ENCODE measurements at places on chromosomes 13 and 19.

DNA sequence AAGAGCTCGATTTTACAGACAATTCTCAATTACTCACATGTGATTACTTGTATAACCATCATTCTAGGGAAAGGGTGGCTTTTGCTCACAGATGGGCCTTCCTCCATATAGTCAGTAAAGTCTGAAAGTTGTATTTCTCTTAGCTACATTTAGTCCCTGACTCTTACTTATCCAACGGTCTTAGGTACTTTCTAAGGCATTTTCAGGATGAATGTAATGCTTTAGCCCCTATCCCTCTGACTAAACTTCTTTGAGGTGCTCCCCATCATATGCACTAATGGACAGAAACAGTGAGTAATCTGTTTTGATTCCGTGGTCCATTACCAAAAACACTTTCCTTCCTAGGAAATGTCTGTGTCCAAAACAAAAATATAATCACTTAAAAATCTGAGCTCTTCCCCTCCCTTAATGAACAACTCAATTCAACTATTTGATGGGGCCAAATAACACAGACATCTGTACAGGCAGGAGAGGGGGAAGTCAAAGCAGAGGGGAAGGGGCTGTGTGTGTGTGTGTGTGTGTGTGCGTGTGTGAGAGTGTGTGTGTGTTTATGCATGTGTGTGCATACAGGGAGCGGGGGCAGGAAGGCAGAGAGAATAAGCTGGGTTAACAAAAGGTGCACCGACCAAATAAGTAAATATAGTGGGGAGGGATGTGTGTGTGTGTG lies 84.9 kb downstream of the USP12 start:
- no peak overlapping the region for H3K4me3 ChIP-seq
- no peak for DNase-seq
- no peaks in the 10 kb centered on the region for H3K27me3 ChIP-seq
- no peak overlapping the region for H3K27ac ChIP-seq
- no peaks in the 10 kb centered on the region for H3K4me1 ChIP-seq

DNA sequence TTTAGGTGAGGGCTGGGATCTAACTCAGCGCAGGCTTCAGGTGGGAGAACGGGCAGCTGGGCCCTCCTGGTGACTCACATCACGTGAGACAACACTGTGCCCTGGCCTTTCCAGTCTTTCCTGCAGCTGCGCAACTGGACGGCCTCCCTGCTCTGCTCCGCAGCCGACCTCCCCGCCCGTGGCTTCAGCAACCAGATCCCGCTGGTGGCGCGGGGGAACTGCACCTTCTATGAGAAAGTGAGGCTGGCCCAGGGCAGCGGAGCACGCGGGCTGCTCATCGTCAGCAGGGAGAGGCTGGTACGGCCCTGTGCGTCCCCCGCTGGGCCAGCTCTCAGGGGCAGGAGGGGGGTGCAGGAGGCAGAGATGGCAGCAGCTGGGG lies 8.8 kb downstream of the SPPL2B start:
- no peaks in the 10 kb centered on the region for H3K27me3 ChIP-seq
- no peak overlapping the region for H3K27ac ChIP-seq
- peaks cover 40% of the 10 kb centered on the region for H3K36me3 ChIP-seq
- H3K4me1 ChIP-seq = peaks cover 10% of the 10 kb centered on the region
- no peak for DNase-seq

- no peak for DNase-seq
- H3K4me3 ChIP-seq = no peak overlapping the region
- no peaks in the 10 kb centered on the region for H3K27me3 ChIP-seq
These were observed 17.1 kb downstream of the NWD1 start for GRCh38 chr19:16736709-16737108.

DNA sequence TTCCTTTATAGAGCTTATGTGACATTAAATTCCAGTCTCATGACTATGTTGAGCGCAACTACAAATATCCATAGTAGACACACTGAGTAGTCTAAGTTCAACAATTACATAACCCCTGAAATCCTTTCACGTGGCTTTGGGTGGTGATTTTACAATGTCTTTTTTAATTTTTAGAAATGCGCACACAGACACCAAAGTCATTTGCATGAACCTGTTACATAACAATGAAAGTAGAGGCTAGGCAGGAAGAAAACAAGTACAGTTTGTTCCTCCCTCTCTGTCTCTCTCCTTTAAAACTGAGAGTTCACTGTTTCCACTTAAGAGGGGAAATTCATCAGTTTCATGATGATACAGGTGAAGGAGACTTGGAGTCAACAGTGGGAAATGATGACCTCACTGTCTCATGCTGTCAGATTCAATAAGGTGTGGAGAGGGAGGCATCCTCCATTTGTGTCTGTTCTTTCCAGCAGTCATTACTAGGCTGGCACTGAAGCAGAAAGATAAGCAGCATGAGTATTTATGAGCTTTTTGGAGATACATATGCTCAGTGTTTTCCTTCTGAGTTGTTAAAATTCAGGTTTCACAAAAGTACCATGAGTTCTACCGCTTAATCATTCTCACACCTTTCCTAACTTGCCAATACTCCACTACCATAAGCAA lies 201.8 kb downstream of the LHFPL6 start:
- no peak for DNase-seq
- H3K4me3 ChIP-seq = no peak overlapping the region
- no peaks in the 10 kb centered on the region for H3K36me3 ChIP-seq
- no peak overlapping the region for H3K27ac ChIP-seq
- H3K4me1 ChIP-seq = peaks cover 10% of the 10 kb centered on the region
- H3K27me3 ChIP-seq = no peaks in the 10 kb centered on the region

- no peaks in the 10 kb centered on the region for H3K27me3 ChIP-seq
- H3K27ac ChIP-seq = no peak overlapping the region
- no peaks in the 10 kb centered on the region for H3K36me3 ChIP-seq
- no peak overlapping the region for H3K4me3 ChIP-seq
These were observed 40.7 kb upstream of the SERPINE3 start for GRCh38 chr13:51298812-51299211.
